Myometrial cell (primary cell): ENCODE measurements at places on chromosomes 4 and X. TPM values are rescaled to one million over a fixed set of nuclear protein-coding genes. Genes with fewer than 3 reads are reported as not detected.

GYPE gene
- 0.53 TPM in 1 of 2 replicates, not detected in the other for total RNA-seq

ENOPH1 gene
- total RNA-seq = 29.4 and 30.8 TPM in 2 replicates

RASGEF1B gene
- total RNA-seq = not detected in 2 replicates

HSFX4 gene
- not detected in 2 replicates for total RNA-seq

BMX gene
- not detected in 2 replicates for total RNA-seq

GJB1 gene
- total RNA-seq = not detected in 2 replicates

AKAP14 gene
- total RNA-seq = not detected in 2 replicates
